Activated CD8-positive, alpha-beta T cell treated with anti-CD3 and anti-CD28 coated beads for 36 hours (primary cell): ENCODE measurements at places on chromosomes 2 and 18.

DNA sequence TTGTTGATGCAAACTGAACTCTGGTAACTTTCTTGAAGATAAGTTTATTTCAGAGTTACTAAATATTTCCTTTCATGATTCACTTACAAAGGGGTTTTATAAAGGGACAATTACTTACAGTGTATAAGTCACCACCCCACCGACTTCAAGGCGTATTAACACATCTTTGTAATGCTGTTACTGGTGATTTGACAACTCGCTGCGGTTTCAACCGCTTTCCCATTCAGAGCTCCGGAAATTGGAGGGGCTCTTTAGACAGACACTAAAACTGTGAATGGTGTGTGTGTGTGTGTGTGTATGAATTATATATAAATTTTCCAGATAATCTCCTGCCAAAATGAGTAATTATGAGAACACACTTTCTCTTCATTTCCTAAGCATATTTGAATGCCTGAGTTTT, 4.9 kb downstream of the TM4SF20 start:
- DNase-seq = peak; percentile 75

GRCh38 chr2:43107679-43108078, 118.7 kb downstream of the ZFP36L2 start:
- no peak for DNase-seq

GRCh38 chr2:135546436-135546835, 15.2 kb downstream of the R3HDM1 start:
- no peak for DNase-seq

DNA sequence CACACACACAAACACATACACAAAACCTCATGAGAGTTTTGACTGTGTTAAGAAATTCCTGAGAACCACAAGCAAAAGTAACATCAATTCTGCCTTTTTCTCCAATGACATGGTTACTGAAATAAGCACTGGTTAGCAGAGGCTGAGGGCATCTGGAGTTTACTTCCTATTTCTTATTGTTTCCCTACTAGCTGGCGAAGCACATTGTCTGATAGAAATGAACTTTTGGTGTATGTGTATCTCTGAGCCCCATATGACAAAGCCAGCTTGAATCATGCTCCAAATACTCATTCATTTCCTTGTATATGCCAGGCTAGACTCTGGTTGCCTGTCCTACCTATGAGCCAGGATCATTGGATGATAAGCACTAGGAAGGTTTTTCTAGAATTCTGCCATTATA, 203.1 kb downstream of the NCKAP5 start:
- no peak for DNase-seq

- no peak for DNase-seq
Observed at GRCh38 chr2:148615381-148615841, 29.1 kb upstream of the EPC2 start.

- no peak for DNase-seq
Observed at GRCh38 chr2:70939001-70939838, 3.5 kb downstream of the ATP6V1B1 start.

- DNase-seq = no peak
Observed at GRCh38 chr2:105757433-105757832, 12.7 kb downstream of the NCK2 start.

DNA sequence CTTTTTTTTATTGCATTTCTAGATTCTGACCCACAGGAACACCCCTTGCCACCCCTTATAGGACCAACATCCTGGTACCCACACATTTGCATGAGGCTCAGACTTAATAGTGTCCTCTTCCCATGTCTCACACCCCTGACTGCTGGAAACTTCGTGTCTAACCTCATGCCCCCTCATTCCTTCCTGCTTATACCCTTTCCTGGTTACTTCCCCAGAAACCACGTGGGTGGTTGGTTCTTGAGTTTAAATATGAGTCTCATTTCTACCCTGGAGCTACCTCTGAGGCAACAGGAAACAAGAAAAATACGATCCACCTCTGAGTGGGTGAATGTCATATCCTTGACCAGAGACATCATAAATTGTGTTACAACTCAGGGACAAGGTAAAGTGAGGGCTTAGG, 1.6 kb downstream of the TNP1 start:
- DNase-seq = peak; percentile 66

DNA sequence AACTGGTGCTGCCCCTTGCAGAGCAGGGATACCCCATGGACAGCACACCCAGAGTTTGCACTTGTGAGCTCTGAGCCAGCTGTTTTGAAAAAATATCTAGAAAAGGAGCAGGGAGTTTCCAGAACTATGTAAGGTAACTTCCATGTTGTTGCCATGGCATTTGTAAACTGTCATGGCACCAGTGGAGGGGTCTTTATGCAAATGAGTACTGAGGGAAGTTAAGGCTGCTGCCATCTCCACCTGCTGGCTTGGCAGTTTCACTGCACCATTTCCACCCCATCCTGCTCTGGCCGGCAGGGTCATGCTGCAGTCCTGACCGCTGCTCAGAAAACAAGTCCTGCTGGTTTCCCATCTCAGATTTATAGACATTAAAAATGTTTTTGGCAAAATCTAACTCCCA, 52.3 kb upstream of the SNTG2 start:
- no peak for DNase-seq

DNA sequence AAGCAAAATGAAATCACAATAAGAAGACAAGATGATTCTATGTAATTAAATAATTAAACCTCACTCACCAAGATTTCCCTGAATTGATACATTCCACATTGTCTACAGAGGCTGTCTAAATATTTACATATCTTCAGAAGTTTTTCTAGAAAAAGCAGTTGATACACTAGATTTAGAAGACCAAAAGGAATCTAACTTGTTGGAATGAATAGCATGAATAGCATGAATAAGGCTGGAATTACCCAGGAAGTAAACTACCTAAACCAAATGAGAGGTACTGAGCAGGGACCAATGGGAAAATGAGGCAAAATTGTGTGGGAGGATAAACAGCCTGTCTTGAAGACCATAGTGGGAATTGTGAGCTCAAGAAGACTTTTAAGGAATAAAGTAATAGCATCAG, 479.7 kb downstream of the TXNL1 start:
- DNase-seq = no peak

GRCh38 chr2:121635371-121635770, 13.9 kb downstream of the CLASP1 start:
- DNase-seq = no peak

DNA sequence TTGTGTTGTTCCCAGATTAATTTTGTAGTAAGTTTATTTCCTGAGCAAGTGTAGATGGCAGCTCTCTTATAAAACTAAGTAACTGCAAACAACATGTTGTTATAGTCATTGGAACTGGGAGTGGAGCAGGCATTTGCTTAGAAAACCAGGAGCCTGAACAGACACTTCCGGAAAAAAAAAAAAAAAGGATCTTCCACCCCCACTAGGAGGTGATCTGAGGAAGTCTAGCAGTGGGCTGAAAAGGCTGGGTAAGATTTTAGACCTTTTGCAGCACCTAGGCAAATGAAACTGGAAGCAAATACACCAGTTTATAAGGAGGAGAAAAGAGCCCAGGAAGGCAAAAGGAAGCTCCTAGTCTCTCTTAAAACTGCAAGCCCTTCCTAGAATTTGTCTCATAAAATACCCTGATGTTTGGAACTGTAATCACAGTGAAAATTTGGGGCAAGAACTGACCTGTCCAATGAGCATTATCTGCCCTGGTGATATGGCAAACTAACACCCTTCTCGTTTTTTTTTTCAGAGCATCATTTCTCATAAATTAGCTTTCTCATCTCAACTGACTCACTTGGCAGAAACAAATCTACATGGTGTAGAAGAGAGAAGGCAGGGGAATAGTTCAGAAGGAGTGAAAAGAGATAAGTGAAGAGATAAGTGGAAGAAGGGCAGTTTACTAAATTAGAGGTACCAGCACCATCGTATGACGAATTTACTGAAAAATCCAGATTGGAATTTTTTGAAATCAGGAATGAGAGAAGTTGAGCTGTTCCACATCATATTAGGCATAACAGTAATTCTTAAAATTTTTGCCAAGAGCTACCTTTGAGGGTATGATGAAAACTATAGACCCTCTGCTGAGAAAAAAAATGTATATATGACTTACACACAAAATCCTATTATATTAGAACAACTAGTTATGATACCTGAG, 4.2 kb upstream of the CCNYL1 start:
- DNase-seq = no peak

- no peak for DNase-seq
Observed at GRCh38 chr18:1998121-1998520, 573.2 kb downstream of the METTL4 start.

GRCh38 chr18:48871391-48872166, 79.2 kb downstream of the SMAD7 start:
- no peak for DNase-seq
